ENCODE measurements at places on chromosomes 7 and 10.

- DNase-seq: no peak
These were observed 75.7 kb downstream of the RNLS start for GRCh38 chr10:88507404-88507803.

GRCh38 chr7:1355568-1356340 is 103.5 kb downstream of the MICALL2 start:
- DNase-seq: no peak

GRCh38 chr7:151793991-151794507 is 82.9 kb downstream of the PRKAG2 start:
- DNase-seq: no peak

- no peak for DNase-seq
These were observed 1217.6 kb upstream of the LRRN3 start for GRCh38 chr7:109873296-109873695.

DNA sequence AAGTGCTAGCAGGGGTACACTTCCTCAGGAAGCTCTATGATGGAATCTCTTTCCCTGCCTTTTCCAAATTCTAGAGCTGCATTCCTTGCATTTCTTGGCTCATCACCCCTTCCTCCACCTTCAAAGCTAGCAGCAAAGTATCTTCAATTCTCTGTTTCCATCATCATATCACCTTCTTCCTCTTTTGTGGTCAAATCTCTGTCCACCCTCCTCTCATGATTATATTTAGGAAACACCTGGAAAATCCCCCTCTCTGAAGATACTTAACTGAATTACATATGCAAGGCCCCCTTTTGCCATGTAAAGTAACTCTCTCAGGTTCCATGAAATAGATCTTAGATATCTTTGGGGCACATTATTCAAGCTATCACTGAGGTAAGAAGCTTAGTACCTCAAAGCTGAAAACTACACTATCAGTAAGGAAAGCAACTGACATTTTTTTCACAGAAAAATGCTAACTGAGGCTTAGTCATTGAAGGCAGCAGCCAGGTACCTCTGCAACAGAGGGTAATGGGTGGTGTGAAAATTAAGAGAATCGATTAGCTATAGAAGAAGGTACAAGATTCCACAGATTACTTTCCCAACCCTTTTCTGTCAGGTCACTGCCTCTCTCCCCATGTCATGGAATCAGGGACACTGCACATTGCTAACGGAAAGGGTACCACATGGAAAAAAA is 197.3 kb downstream of the MACC1 start:
- no peak for DNase-seq

Data from stimulated activated CD4-positive, alpha-beta T cell treated with anti-CD3 and anti-CD28 coated beads, Interleukin-15, amount 100 ng/mL, for 1 hour (primary cell).